DMS53 (cell line): ENCODE measurements at places on chromosomes 2 and 18.

DNA sequence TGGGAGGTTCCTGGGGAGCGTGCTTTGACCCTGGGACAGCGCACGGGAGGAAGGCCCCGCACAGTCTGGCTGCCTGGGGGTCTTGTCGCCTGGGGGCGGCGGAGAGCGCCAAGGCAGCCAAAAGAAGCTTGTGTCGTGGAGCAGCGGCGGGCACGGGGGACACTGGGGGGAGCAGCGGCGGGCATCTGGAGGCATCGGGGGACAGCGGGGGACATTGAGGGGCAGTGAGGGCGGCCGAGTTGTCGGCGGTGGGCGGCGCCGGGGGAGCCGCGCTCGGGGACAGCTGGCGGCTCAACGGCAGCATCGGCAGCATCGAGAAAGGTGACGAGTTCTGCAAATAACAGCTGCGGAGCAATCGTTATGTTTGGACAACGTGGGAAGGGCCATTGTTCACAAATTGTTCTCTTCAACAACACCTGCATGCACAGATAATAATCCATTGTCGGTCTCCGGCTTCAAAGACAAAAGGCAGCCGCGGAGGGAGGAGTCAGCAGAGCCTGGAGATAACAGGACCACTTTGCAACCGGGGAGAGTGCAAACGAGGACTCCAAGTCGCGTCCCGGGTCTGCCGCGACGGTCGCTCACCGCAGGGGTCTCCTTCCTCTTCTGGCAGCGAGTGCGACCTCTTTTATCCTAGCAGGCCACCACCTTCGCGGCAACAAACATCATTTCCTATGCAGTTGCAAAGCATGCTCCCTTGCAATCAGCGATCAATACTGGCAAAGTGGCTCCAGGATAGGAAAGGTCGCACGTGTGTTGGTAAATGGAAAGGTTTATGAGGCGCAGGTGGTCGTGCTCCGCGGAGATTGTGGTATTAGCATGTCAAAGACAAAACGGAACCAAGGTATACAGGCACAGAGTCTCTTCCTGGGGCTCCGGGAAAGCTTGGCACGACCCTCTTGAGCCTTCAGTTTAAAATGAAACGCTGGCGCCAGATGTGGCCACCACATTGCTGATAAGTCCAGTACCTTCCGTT lies 132.3 kb upstream of the DLX2 start:
- DNase-seq: peak; percentile 96

DNA sequence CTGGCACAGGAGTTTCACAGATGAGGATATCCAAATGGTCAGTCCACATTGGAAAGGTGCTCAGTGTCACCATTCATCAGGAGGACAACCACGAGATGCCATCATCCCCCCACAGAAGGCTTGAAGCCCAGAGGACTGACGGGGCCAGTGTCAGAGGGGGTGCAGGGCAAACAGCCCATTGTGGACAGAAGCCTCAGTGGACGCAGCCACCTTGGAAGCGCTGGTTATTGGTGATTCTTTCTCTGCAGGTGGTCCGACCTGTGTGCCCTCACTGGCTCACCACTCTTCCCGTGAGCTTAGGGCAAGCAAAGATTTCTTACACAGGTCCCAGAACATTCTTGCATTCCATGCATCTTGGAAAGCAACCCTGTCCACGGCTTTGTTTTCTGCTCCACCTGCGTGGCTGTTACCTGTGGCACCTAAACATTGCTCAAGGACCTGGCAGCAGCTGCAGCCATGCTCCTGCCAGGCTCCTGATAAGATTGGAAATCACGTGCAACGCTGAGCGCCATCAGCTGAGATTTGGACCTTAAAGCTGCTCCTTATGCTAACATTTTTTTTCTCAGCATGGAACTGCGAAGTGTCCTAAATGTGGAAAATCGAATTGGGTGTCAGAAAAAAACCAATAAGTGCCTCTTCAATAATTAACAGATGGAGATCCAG lies 110.9 kb upstream of the CTDP1 start:
- DNase-seq: no peak

GRCh38 chr2:108448678-108449409 lies at the start of gene GCC2:
Gene GCC2 (plus strand): TSS chr2:108449206. CDS start chr2:108449275, 69 bp downstream.
- DNase-seq: peak; percentile 99

GRCh38 chr2:237731663-237732062 lies 66.9 kb upstream of the RBM44 start:
- DNase-seq: peak; percentile 83

GRCh38 chr18:45666520-45666919 lies 51.2 kb downstream of the SLC14A2 start:
- DNase-seq: no peak

DNA sequence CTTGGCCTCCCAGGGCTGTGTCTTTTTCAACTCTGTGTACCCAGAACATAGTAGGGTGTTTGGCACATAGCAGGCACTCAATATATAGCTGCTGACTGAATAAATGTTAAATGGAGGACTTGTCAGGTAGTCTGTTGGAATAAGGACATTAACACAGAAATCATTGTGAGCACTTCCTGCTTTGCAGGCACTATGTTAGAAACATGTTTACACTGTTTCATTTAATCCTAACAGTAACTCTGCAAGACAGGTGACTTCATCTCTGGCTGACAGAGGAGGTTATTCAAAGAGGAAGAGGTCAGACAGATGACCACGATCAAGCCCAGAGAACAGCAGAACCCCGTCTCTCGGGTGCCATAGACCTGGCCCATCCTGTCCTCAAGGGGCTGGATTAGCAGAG lies 28.0 kb upstream of the PIEZO2 start:
- peak; percentile 52 for DNase-seq

- DNase-seq: peak; percentile 40
These were observed 6.9 kb upstream of the RAB17 start for GRCh38 chr2:237597196-237598145.

GRCh38 chr2:4898706-4899105 lies 793.5 kb upstream of the SOX11 start:
- peak; percentile 74 for DNase-seq

- DNase-seq: no peak
These were observed 452.2 kb upstream of the HNRNPA3 start for GRCh38 chr2:176760439-176760838.

- DNase-seq: peak; percentile 23
These were observed 69.0 kb downstream of the REV1 start for GRCh38 chr2:99420751-99421299.

- no peak for DNase-seq
These were observed 263.4 kb downstream of the SH3BP4 start for GRCh38 chr2:235215248-235215647.

DNA sequence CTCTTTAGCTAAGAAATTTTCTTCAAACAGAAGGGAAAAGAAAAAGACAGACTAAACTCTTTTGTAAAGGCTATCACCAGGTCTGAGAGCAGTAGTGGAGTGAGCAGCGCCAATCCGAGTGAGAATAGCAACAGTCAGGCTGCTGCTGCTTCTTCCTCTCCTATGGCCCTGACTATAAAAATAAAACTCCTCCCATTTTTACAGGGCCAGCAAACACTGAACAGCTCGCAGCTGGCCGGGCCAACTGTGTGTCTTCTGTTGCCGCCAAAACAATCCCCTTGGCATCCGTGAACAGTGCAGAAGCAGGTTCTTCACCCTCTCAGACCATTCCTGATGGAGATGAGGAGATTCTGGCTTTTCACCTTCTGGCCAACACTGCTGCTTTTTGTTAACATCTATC lies 124.5 kb downstream of the CNTNAP5 start:
- DNase-seq: peak; percentile 78

- DNase-seq: no peak
These were observed 159.3 kb upstream of the SLC8A1 start for GRCh38 chr2:40611196-40611595.

DNA sequence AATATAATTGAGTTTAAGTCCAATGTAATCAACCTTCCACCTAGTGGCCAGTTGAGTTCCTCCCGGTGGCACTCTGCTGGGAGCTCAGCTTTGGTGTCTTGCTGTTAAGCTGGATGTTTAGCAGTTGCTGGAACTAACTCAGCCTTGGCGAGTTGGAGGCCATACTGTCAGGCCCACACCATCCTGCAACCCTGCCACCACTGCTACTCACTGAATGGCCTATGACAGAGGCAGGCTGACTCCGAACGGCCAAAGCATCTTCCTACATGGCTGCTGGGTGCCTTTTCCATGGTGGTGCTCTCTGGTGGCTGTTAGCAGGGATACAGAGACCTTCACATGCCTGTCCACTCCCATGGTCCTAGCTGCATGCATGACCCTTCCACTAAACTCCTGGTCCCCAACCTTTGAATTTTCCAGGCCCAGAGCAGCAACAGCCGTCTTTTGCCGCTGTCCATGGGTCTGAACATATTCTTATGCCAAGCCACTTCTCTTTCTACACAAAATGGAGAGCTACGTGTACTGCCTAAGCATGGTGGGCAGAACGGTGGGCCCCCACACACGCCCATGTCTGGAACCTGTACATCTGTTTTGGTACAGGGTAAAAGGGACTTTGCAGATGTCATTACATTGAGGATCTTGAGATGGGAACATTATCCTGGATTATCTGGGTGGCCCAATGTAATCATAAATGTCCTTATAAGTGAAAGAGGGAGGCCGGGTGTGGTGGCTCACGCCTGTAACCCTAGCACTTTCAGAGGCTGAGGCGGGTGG lies 15.0 kb upstream of the TRAF3IP1 start:
- DNase-seq: peak; percentile 71

DNA sequence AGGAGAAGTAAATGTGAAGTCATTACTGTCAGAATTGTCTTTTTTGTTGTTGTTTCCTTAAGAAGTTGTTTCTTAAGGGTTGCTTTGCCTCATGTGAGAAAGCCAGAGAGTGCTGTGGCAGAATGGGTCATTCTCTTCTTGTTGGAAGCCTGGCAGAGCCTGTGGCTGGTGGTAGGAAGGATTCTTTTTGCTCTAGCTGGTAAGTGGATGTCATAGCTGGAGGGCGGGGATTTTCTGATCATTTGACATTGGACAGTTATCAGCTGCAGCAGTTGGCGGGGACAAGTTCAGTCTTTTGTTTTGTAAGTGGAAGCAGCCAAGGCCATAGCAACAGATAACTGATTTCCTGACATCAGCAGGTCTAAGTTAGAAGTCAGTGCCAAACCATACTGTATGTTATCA lies 5.5 kb upstream of the RMDN2 start:
- no peak for DNase-seq

GRCh38 chr2:83991992-83992391 lies 467.1 kb downstream of the SUCLG1 start:
- DNase-seq: no peak

DNA sequence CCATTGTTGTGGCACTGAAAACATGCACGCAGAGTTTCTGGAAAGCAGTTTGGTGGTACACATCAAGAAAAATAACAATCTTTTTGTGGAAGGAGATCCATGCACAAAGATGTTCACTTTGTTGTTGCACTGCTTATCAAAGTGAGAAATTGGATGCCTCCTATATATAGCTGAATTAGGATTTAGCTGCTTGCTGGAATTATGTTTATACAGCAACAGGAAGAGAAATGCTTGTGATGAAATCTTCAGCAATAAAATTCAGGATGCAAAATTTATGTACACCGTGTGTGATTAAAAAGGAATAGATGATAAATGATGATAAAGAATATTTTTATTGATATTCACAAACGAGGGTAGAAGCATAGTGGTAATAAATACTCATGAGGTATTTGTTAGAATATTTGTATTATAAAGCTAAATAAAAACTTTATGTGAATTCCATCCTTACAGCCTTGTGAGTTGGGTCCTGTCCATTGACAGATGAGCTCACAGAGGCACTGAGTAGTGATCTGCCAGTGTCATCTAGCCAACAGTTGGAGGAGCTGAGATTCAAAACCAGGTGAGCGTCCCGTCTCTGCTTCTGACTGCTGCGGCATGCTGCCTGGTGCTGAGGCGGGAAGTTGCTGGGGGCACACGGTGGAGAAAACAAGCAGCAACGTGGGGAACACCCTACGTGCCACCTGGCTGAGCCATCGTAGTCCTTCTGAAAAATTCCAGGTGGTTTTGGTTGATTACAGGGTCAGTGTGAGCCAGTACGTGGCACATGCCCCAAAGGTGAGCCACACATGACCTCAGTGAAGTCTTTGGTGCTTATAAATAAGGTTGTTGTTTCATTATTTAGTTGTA lies 80.2 kb downstream of the ASAP2 start:
- DNase-seq: no peak

DNA sequence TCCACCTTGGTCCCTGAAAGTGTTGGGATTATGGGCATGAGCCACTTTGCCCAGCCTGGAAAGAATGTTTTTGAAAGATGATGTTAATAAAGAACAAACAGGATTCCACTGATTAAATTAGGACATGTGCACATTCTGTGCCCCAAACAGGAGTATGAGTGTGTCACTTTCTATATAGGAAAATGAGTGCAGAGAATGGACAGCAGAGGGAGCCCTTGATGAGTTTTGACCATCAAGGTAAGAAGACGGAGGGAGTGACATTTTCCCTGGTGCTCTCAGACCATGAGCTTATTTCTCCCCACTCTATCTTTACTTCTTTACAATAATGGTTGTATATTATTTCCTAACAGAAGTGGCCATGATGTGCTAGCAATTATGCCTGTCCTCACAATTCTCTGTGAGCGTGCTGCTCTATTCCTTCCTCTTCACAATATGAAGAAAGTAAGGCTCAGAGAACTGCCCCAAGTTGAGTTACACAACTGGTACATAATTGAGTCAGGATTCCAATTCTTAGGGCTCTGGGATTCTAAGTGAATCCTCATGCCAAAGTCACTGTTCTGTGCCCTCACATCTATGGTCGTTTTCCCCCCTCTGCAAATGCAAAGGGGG lies 20.6 kb downstream of the RPL37A start:
- peak; percentile 85 for DNase-seq

DNA sequence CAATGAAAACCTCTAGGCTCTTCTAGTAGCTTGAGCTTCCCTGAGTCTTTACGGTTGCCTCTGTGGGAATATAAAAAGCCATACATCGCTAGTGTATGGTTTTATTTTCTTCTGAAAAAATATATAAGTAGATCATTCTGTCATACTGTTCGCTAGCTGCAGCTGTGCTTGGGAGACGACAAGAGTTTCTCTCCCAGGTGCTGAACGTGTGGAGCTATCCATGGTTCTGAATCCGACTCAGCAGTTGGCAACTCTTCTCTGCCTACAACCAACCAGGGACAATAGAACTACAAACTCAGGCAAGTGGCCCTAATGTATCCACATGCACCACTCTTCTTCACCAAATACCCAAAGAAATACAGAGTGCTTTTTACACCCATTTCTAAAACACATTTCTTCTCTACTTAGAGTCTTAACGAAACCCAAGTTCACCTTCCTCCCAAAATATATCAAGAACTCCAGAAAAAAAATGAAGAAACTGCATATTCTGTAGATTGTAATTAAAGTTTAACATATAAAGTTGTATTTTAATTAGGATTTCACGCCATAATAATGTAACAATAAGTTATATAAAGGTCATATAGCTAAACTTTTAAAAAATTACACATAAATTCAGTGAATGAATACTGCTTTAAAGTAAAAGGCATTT lies 2.2 kb upstream of the KCNH7 start:
- peak; percentile 76 for DNase-seq

DNA sequence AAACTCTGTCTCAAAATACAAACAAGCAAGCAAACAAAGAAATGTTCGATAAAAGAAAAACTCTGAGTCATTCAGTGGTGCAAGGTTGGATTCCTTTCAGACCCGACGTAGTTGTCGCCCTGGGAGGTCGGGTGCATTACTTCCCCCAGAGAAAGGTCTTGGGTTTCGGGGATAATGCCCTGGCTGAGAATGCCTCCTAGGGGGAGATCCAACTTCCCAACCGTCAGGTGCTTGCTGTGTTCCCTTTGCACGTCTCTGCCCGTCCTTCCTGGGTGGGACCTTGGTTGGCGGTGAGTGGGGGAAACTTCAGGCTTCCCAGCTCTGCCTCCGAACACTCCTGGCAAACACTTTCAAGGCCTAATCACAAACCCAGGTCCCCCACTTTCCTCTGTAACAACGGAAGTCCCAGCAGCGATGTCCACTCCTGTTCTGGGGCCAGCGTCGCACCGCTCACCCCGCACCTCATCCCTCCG lies 609 bp downstream of the TPGS2 start:
- DNase-seq: peak; percentile 78
